Sigmoid colon (tissue), 7 donors: ENCODE measurements at places on chromosomes 5 and 9. TPM values are rescaled to one million over a fixed set of nuclear protein-coding genes. Genes with fewer than 3 reads are reported as not detected.

TRMT10B gene
- polyA plus RNA-seq = 1.8 TPM

PCDHA5 gene
- polyA plus RNA-seq = 0.09 TPM

IFNA13 gene
- polyA plus RNA-seq = not detected

ZNF366 gene
- 0.46 TPM for polyA plus RNA-seq

GPR150 gene
- not detected for polyA plus RNA-seq

CCL27 gene
- polyA plus RNA-seq = not detected

LHX3 gene
- not detected for polyA plus RNA-seq

INSL4 gene
- polyA plus RNA-seq = not detected

MARCOL gene
- polyA plus RNA-seq = not detected

URM1 gene
- polyA plus RNA-seq = 60.1 TPM

C5orf22 gene
- 12.0 TPM for polyA plus RNA-seq

PAM gene
- 45.8 TPM for polyA plus RNA-seq

DNA sequence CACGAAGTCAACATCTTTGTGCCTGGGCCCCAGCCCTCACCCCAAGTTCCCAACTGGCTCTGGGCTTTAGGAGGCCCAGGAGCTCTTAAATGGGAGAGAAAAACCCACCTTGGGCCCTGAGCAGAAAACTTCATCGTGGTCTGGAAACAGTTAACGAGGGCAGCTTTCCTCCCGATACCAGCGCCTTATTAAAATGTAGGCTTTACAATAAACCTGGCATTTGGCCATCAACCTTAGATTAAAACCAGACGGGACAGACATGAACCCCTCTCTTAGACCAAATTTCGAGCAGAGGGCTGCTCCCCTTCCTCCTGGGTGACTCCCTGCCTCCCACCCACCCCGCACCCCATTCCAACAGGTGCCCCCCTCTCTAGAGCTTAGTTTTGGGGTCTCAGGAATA, 39.4 kb downstream of the PRRX2 start:
- no peak for DNase-seq

DNA sequence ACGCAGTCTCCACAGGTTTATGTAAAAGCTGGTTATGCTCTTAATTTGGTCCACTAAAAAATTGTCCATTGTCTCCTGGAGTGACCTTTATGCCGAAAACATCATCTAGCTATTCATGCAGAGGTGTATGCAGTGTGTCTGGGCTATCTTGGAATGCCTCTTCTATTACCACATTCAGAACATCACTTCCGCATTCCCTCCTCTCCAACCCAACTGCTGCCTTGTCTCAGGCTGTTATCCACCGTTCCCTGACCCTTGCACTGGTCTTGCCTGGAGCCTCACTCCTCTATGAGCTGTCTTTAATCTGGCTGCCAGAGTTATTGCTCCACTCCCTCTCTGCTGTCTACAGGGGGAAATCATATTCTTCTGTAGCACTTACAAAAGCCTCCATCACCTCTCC, 214.1 kb upstream of the ANKRD55 start:
- DNase-seq = no peak

DNA sequence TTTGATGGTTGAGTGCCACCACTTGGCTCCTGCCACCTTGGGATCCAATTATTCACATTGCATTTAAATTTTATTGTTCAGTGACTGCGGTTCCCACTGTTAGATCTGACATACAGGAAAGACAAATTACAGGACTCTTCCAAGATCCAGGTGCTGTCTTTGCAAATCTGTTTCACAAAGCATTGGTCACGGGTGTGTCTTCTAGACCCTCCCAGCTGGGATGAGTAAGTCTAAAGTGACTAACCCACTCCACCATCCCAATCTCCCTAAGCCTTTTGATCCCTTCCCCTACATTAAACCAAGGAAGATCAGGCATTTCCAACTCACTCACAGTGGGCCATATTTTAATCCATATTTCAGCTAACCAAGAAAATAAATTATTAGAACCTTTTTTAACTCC, 1016.3 kb upstream of the CTNND2 start:
- no peak for DNase-seq

DNA sequence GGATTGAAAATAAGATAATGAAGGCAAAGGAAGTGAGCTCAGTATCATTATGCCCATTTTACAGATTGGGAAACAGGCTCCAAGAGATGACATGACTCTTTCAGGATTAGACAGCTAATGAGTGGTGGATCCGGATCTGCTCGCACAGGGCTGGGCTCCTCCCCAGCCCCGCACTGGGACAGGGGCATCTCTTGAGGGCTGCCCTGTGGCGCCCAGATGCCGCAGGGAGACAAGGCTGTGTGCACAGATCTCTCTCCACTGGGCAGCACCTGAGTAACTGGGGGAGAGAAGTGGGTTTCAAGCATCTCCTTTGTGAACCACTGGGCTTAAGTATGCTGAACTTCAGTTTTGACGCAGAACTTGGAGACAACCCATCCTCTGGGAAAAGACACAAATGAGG, 43.9 kb downstream of the ADAMTS2 start:
- peak; percentile 33 for DNase-seq

DNA sequence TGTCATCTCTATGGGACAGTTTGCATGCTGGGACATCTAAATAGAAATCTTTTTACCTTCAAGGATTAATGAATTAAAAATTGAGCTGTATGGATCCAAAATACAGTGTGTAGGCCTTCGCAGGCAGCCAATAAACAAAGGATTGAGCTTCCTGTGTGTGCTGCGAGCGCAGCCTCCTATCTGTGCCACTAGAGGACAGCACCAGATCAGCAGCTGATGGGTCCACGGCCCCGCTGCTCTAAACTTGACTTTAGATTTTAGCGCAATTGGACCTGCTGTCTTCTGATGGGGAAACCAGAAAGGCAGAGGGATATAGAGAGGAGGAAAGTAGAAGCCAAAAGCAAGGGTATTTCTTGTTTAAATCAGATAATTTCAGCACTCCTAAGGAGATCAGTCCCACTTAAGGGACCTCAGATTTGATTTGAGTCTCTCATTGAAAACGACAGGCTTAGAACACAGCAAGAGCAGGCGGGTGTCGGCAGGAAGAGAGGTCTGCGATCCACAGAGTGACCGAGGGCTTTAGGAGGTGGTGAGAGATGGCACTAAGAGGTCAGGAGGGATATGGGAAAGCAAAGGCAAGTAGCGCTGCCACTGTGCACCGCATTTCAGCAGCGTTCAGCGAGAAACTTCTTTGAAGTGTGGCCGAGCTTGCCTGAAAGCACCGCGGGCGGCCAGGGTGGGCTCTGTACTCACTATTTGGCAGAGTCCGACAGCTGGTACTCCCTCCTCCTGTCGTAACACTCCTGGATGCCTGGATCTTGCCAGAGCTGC, 214.3 kb downstream of the GNA14 start:
- DNase-seq = peak; percentile 84

GRCh38 chr5:82312373-82312856, 34.3 kb upstream of the RPS23 start:
- DNase-seq = peak; percentile 67

- peak; percentile 80 for DNase-seq
Observed at GRCh38 chr5:31809050-31809870, 170.3 kb downstream of the PDZD2 start.

DNA sequence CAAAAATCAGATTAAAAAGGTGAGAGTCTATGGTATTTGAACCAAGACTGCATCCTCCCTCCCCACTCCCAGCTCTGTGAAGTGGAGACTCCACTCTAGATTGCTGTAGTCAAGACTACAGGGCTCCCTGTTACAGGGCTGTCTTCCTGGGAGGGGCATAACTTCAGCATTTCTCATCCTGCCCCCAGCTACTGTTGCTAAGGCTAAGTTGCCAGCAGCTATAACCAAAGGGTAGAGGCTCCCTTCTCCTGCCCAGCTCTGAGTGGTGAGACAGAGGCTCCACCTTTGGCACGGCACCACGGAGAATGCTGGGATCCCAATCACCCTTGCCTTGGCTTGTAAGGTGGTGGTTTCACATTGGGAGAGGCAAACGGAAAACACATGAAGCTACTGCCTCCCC, 39.2 kb upstream of the GCNT4 start:
- DNase-seq = no peak

DNA sequence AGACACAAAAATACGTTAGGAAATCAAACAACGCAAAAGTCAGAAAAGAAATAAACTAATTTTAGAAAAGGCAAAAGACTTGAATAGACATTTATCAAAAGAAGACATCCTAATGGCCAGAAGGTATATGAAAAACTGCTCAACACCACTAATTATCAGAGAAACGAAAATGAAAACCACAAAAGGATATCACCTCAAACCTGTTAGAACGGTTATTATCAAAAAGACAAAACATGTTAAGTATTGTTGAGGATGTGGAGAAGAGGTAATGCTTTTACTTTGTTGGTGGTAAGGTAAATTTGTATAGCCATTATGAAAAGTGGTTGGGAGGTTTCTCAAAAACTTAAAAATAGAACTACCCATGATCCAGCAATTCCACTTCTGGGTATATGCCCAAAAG, 230.0 kb upstream of the RGMB start:
- DNase-seq = no peak

GRCh38 chr9:128713941-128714573, 9.9 kb downstream of the ZDHHC12 start:
- peak; percentile 44 for DNase-seq

- DNase-seq = no peak
Observed at GRCh38 chr9:117265253-117265652, 149.6 kb downstream of the ASTN2 start.

GRCh38 chr9:136437839-136438547, 1.7 kb downstream of the INPP5E start:
- DNase-seq = no peak

GRCh38 chr9:123933440-123934212, 3.7 kb upstream of the DENND1A start:
- no peak for DNase-seq

- DNase-seq = no peak
Observed at GRCh38 chr9:124329206-124329792, 71.5 kb downstream of the NEK6 start.

- no peak for DNase-seq
Observed at GRCh38 chr9:89541798-89542197, 43.9 kb upstream of the SEMA4D start.
